Stimulated activated CD8-positive, alpha-beta memory T cell treated with anti-CD3 and anti-CD28 coated beads, Interleukin-7, amount 100 ng/mL, for 1 hour (primary cell): ENCODE measurements at places on chromosomes 1 and 21.

DNA sequence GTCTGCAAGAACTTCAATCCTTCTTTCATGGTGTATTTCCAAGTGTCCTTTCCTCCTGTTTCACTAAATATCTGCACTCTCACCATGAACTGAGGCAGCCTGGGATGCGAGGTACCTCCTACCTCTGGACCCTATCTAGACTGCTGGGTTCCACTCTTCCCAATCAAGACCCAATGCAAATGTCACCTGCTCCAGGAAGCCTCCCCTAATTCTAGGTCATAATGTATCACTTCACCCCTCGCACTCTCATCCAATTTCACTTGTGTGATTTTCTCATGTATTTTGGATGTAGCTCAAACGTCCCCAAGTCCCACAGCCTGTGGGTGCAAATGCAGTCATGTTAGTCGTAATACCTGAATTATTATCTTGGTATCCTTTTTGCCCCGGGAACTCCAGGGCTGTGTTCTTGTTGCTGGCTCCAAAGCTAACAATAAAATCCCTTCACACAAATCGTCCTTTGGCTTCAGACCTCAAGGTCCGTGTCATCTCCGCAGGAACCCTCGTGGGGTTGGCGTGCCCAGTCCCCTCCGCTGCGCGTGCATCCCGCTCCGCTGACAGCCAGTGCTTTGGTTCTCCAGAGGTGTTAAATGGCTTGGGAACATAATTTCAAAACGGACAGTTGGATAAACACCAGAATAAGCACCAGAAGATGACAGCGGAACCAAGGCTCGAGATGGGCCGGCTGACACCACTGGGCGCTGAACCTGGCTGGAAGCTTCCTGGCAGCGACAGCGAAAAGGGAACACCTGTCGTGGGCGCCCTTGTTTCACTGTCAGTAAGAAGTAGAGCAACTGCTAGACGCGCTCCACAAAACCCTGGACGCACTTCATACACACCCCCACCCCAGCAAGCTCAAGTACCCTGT is 1.0 kb upstream of the BACH1 start:
- DNase-seq, result no peak

- no peak for DNase-seq
Observed at GRCh38 chr1:229204921-229205777, 65.8 kb upstream of the RAB4A start.

GRCh38 chr1:204321665-204322064 is 38.1 kb downstream of the PLEKHA6 start:
- DNase-seq, result no peak

GRCh38 chr1:200153277-200154055 is 126.0 kb downstream of the NR5A2 start:
- DNase-seq, result no peak

GRCh38 chr1:154747740-154748404 is 122.2 kb downstream of the KCNN3 start:
- DNase-seq, result no peak

- no peak for DNase-seq
Observed at GRCh38 chr1:49013079-49013478, 236.4 kb upstream of the BEND5 start.

DNA sequence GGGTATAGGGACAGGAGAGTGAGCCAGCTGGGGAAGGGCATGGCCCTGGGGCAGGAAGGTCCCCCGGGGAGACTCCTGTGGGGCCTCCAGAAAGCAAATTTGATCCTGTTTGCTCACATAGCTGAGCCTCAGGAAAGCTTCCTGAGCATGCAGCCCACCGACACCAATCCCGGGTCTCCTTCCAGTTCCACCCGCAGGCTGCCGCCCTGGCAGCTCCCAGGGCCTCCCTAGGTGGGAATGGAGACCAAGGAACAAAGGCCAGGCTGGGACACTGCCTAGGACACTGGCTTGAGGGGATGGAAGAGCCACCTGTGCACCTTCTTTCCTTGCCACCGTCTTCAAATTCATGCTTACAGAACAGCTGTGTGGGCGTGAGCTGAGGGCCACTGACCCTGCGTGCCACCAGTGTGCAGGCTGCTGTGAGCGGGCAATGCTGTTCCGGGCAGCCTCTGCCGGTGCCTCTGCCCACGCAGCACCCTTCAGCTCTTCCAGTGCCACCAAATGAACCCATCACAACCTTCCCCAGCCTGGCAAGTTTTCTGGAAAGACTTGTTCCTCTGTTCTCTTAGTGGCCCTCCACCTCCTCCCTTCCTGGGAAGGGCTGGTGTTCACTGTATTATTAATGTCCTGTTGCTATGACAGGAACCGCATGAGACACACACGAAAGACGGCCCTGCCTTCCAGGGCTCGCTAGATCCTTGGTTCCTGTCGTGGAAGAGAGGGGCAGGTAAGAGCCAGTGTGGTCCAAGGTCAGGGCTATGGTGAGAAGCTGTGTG is 53.6 kb downstream of the ACBD3 start:
- no peak for DNase-seq

- no peak for DNase-seq
Observed at GRCh38 chr1:156727926-156728598, at the start of gene METTL25B. Gene METTL25B, plus strand, starts transcription at chr1:156728469. Its CDS starts 636 bp downstream, at chr1:156729105.

GRCh38 chr1:147785794-147786506 is 25.5 kb upstream of the GJA5 start:
- DNase-seq, result no peak

- DNase-seq, result no peak
Observed at GRCh38 chr1:19639999-19640362, 4.1 kb upstream of the NBL1 start.

GRCh38 chr21:20527731-20528460 is 470.3 kb upstream of the NCAM2 start:
- no peak for DNase-seq

DNA sequence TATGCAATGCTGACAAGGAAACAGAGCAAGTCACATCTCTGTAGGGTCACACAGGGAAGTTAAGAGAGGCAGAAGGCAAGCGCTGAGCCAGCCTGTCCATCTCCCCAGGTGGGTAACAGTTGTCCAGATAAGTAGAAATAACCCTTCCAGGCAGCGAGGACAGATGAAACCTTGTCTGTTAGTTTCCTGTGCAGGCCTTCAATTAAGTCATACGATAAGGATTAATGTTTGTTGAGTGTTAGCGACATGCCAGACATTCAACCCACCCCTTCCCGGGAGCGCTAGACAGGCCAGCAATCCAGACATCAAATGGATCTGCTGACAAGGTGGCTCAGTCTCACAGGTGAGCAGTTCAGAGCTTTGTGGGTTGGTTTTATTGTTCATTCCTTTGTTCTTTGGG is 221.5 kb upstream of the FMN2 start:
- DNase-seq, result no peak

DNA sequence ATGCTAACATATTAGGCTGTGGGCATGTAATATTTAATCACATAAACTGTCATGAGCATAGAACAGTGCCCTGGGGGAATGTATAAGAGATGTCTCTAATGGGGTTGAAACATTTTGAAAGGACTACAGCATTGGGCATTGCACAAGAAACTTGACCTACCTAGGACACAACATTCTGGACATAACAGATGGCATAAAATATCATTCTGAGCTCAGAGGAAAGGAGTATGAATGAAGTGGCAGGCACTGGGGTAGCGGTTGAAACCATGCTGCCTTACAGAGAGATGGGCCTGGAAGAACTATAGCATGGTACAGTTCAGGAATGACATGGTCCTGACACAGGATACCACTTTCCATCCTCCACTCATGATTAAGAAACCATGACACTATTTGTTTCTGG is 69.0 kb downstream of the LPAR3 start:
- no peak for DNase-seq

GRCh38 chr1:204172404-204173029 is 6.4 kb upstream of the REN start:
- DNase-seq, result no peak

DNA sequence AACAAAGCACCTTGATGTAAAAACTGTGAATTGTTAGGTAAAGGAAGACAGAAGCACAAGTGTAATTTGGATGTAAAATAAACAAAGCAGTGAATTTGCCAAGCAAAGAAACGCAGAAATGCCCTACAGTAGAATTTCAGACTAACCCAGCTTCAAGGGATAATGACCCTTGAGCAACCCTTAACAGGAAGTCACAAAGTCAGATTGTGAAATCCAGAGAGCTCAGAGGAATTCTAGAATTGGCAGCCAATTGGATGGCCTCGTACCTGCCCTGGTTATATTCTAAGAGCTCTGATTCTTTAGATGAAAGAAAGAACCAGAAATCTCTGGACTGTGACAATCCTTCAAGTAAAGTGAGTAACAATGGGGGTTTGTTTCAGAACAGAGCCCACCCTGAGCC is 152.7 kb upstream of the CHRM3 start:
- no peak for DNase-seq

DNA sequence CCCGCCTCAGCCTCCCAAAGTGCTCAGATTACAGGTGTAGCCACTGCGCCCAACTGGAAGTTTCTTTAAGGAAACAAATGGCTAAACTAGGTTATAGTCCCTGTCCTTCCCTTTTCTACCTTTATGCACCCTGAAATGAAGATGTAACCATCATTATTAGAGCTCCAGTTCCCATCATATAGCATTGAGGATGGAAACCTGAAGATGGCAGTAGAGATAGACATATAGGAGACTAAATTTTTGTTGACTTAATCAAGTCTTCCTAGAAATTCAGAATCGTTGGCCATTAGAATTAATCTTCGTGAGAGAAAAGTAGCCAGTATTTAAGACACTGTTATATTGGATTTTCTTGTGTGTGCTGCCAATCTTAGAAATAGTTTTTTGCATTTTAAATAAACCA is 1016.3 kb upstream of the NCAM2 start:
- DNase-seq, result no peak

DNA sequence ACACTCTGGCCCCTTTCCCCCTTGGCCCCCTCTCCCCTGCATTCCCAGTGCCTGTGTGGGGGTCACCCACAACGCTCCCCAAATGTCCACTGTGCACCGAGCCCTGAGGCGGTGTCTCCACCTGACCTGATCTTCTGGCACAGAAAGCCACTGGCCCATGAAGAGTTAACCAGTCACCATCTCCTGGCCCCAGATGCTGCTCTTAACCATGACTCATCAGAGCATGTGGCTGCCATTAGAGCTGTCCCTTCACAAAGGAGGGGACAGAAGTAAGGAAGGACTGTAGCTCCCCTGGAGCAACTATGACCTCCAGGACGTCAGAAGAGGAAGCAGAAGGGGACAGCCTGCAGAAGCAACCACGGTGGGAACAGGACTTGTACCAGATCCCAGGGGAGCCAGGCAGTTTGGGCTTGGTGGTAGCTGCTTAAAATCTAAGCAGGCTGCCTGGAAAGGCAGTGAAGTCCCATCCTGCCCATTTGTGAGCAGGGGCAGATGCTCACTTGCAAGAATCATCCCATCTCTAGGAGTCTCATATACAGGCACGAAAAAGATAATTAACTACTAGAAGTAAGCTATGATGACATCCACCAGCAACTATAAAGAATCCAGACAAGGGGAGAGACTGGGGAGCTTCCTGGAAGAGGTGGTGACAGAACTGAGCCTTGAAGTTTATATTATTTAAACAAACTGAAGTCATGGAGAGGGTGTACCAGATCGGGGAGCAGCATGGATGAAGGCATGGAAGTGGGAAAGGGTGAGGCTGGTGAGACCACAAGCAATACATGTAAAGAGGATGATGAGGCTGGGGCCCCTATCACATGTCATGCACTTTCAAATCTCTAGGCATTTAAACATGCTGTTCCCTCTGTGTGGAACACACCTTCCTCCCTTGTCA is 1.1 kb upstream of the TTC39A start:
- no peak for DNase-seq

- no peak for DNase-seq
Observed at GRCh38 chr1:243435836-243436235, 180.0 kb downstream of the SDCCAG8 start.

GRCh38 chr1:75234562-75234961 is 100.4 kb downstream of the LHX8 start:
- no peak for DNase-seq

DNA sequence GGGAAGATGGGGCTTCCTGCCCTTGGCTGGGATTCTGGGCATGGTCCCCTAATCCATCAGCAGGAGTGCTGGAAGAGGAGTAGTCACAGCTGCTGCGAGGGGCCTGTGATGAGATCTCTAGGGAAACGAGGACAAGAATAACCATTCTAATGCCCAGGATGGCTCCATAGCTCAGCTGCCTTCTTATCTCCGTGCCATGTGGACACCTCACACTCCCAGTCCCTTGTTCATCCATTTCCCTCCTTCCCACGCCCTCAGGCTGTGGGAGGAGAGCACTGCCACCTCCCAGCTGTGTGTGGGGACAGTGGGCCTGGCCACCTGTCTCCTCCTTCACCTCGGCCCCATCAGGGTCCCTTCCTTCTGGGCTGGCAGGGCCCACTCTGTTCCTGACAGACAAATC is 16.1 kb upstream of the ETV3 start:
- no peak for DNase-seq

GRCh38 chr1:234047123-234047522 is 142.6 kb downstream of the SLC35F3 start:
- no peak for DNase-seq

DNA sequence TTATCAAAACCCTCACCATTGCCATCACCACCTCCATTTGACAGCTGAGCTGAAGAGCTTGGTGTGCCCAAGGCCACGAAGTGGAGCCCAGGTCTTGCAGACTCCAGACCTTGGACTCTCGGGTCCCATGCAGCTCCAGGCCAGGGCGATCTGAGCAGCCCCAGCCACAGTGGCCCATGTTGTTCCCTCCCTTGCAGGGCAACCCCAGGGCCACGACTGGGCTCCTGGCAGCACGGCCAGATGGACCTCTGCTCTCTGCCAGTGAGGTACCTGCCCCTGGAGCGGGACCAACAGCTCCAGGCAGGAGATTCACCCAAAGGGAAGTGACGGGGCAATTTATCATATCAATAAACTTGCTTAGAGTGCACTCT is 182.7 kb upstream of the VAMP3 start:
- no peak for DNase-seq

DNA sequence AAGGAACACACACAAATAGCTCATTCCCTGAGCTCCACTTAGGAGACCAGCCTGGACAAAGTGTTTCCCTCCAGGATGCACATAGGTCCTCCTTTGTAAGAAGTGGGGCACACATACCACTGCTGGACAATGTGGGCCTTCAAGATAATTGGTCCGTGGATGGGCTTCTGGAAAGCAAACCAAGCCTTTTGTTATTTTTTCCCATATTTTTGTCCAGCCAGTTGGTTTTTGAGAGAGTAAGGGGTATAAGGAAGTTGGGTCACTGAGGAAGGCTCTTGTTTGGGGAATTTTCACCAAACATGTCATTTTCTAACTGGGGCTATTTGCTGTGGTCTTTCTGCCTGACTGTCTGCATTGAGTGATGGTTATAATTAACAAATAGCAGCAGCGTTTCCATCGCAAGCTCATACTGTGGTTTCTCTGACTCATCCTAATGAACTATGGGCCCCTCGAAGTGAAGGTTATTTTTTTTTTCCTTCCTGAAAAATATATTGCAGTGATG is 306.3 kb upstream of the DUSP10 start:
- DNase-seq, result no peak
